ENCODE measurements at places on chromosomes 5 and 9.

- no peak for DNase-seq
Measured at GRCh38 chr5:27734838-27735237, 696.5 kb upstream of the CDH9 start.

- DNase-seq, result no peak
Measured at GRCh38 chr5:65630981-65631380, 6.2 kb downstream of the SHLD3 start.

GRCh38 chr9:137166380-137167229, 3.2 kb downstream of the LRRC26 start:
- no peak for DNase-seq

- no peak for DNase-seq
Measured at GRCh38 chr9:8679371-8679822, 879.8 kb upstream of the DMAC1 start.

DNA sequence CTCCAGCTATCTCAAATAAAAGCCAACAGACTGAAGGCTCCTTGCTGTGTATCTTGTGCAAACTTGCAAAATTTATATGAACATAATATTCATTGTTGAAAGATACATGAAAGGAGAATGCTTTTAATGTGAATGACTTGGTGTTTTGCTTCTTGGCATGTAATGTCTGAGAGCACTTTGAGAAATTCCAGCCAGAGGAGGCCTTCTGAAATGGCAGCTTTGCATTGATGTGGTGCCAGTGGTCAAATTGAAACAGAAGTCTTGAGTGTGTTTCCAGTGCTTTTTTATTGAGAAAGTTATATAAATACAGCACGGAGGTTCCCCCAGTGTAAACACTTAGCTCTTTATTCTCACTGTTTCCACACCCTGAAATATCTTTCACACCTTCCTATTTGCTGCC, 182.1 kb downstream of the ADCY2 start:
- no peak for DNase-seq

DNA sequence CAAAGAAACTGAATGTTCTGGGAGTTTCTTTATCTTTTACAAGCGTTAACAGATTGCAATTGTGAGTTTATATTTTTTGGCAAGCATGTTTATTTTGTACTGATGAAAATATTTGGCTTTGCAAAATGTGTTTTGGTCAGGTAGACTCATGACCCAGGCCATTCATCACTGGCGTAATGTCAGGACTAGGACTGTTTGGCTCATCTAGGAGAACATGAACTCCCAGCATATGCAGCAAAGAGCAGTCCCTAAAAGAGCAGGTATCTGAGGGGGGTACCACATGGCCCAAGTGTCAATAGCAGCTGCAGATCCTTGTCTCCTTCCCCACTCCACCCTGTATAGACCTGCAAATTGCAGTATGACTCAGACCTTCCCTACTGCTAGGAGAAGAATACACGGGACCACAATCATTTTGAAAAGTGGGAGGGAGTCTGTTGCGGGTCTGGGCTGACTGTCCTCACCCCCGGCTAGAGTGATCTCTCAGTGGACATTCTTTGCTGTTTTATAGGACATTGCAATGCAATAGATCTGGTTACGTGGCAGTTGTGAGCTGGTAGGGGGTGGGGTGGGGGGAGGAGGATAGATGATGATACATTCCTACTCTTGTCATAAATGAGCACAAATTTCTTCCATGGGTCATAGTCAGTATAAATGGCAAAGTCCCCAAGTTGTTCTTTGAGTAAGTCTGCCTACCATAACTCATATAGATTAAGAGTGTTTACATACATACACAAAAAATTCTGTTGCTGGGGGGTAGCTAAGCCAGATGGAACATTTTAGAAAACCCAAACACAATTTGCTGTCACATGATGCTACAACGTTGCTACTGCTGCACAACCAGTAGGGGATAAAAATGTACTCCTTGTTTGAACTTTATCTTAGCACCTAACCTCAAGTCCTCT, 20.8 kb upstream of the SNCAIP start:
- no peak for DNase-seq

DNA sequence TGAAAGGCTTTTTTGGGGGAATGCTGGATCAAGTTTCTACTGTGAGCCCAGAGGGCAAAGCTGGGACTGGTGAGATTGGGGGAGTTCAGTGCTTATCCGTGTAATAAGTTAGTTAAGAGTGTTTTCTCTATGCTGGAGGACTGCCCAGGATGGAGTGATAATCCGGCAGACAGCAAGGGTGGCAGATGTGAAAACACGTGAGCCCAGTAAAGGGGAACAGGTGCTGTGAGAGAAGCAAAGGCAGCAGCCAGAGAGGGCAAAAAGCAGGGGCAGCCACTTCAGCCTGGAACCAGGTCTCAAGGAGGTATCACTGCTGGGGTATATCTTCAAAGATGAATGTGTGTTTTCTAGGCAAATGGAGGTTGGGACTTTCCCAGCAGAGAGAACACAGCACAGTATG, 53.9 kb downstream of the GALNT10 start:
- no peak for DNase-seq

DNA sequence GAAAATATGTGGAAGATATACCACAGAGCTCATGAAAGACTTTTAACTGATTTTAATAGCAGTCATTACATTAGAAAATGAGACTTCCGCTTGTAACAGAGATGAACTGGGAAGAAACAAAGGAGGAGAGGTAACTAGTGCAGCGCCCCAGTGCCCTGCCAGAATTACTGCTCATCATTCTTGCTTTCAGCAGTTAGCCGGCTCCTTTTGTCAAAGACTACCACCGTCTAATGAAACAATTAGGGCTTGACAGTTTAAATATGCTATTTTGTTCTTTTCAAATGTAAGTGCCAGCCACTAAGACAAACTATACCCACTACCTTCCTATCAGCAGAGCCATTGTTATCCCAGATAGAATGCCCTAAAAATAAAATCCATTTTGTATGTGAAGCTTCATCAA, 328.4 kb downstream of the EFNA5 start:
- DNase-seq, result no peak

- no peak for DNase-seq
Measured at GRCh38 chr9:83231039-83231438, 168.1 kb upstream of the RASEF start.

Data from NCI-H1092 treated with DMSO at 0.1 percent for 48 hours (cell line).